Activated T-cell treated with anti-CD3 and anti-CD28 coated beads, Interleukin-2, amount 50 U/mL, for 4 hours (primary cell): ENCODE measurements at places on chromosomes 2 and 18.
A peak's percentile ranks its signal among the peaks of the same experiment; 100 is the strongest.

- no peak for DNase-seq
Measured at GRCh38 chr18:11729556-11729955, 40.5 kb downstream of the GNAL start.

- DNase-seq: no peak
Measured at GRCh38 chr2:50181212-50181611, 850.7 kb downstream of the NRXN1 start.

DNA sequence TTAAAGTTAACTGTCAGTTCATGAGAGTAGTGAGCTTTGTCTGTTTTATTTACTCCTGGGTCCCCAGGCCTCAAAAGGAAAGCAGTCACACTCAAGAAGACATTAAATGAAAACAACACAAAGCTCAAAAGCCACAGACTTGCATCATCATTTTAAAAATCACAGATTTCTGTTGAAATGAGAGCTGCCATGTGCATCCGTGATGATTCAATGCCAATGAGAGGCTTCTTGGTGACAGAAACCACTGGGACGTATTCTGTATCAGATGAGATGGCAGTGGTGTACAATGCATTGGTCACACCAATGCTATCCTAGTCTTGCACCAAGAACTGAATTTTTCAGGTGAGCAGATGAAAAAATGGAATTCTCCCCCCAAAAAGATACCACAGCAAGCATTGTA, 204.8 kb downstream of the ANAPC1 start:
- DNase-seq: no peak

DNA sequence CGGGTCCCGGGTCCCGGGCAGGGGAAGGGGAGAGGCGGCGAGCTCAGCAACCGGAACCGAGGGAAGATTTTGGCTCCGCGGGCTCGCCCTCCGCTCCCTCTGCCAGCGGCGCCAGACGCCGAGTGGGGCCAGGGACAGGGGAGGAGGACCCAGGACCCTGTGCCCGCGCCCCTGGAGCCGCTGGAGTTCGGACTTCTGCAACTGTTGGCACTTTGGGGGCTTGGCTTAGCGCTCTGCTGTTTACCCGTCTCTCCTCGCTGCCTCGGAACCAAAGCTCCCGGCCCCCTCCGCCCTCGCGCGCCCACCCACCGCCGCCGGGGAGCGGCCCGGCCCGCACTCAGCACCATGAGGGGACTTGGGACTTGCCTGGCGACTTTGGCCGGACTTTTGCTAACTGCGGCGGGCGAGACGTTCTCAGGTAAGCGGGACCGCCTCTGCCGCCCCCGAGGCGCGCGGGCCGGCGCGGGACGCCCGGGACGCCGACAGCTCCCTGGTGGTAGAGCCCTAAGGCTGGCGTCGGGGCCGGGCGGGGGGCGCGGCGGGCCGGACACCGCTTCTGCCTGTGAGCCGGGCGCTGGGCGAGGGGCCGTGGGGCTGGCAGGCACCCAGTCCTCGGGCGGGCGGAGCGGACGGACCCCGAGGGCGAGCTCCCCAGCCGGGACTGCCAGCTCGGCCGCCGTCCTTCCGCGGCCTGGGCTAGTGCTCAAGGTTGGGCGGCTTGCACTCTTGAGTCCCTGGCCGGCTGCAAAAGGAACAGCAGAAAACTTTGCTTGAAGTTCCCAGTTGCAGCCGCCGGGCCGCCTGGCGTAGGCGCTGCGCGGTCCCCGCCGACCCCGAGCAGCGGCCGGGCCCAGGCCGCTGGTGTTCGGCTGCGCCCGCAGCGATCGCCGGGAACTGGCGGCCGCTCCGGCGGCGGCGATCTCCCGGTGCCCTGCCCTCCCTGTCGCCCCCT, 634 bp downstream of the PTPRM start:
- DNase-seq: no peak

DNA sequence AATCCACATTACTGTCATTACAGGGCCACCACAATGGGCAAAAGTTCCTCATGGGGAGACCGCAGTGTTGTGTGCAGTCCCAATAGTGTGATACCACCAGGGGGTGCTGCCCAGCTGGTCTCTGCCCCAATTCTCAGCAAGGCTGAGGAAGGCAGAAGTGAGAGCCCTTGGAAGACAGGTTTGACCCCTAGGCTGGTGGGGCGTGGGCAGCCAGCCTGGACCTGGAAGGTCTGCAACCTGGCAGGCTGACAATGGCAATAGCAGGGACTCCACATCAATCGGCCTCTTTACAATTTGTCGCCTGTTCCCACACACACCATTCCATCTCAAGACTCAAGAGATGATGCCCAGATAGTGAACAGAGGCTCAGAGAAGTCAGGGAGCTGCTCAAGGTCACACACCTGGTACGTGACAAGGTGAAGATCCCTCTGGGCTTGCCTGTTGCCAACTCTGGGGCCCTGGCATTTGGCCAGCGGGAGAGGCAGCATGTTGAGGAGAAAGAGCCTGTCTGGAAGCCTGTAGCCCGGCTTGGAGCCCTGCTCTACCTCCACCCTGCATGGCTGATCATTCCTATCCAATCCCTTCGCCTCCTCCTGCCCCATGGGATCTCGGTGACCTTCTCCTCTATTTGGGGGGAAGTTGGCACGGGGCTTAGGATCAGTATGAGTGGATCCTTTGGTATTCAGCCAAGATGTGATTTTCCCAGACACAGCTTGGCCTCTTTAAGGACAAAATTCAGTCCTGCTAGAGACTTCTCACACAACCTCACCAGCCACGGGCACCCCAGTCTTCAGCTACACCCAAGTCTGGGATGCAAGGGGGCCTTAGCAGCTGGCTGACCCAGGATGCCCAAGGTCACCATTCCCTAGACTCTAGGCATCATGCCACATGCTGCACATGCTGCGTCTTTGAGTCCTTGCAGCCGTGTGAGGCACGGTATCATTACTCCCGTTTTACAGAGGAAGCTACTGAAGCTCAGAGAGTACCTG, 2.9 kb upstream of the ATOH8 start:
- peak; percentile 35 for DNase-seq

- DNase-seq: no peak
Measured at GRCh38 chr18:32634876-32635431, 137.9 kb downstream of the KLHL14 start.

GRCh38 chr2:235636546-235636945, 142.7 kb downstream of the AGAP1 start:
- no peak for DNase-seq

DNA sequence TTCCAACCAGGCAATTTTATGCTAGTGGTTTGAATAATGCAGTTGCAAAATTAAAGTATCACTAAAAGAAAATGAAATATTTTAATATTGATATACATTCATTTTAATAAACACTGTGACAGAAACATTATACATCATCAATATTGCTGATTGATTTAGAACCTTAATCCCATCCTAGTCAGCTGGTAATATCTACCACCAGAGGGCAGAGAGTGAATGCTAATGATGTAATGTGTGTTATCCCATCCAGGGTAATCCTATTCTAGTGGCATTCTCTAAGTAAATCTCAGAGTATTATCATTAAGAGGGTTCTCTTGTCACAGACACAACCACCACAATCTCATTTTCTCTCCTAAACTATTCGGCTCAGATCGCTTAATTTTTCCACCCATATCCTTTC, 477.4 kb downstream of the CPS1 start:
- DNase-seq: no peak

GRCh38 chr2:30691091-30691947, 115.9 kb downstream of the CAPN13 start:
- DNase-seq: no peak

GRCh38 chr2:213261237-213261636, 23.0 kb upstream of the SPAG16 start:
- DNase-seq: no peak

GRCh38 chr18:42287047-42287446, 332.0 kb downstream of the PIK3C3 start:
- DNase-seq: no peak
